Activated CD8-positive, alpha-beta memory T cell treated with anti-CD3 and anti-CD28 coated beads for 24 hours (primary cell): ENCODE measurements at places on chromosomes 2 and 18.

DNA sequence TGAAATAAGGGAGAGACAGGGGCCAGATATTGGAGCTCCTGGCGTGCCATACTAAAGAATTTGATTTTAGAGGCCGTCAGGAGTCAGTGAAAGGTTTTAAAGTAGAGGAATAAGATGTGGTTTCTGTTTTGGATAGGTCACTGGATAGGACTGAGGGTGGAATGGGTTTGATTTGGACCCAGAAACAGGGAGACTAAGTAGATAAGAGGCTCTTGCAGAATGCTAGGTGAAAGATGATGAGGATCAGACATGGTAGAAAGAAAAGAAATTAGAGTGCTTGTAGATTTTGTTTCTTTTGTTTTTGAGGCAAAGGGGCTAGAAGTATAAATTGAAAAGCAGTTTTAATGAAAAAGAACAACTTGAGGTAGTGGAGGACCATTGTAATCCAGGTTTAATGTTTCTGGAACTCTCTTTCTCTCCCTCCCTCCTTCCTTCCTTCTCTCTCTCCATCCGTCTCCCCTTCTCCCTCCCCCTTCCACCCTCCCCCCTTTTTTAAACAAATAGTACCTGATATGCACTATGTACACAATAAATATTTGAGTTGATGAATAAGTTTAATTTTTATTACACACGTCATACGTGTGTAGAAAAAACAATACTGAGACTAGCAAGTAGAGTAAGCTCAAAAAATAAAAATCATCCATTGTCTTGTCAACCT is 1.9 kb downstream of the NDUFV2 start:
- DNase-seq = no peak

DNA sequence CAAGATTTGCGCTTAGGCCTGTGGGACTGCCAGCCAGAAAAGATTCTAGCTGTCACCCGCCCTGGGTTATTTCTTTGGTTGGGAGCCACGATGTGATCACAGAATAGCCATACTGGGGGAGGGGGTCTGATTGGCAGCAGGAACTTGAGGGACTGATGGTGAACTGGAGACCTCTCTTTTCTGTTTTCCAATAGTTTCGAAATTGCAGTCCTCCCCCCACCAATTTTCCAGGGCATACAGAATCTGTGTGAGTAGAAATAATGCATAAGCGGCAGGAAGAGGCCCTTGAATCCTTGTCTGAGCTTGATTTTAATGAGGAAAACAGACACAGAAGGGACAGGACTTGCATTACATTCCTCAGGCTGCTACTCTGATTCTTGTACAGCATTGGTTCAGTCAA is 2.2 kb upstream of the POLR2D start:
- DNase-seq = no peak

DNA sequence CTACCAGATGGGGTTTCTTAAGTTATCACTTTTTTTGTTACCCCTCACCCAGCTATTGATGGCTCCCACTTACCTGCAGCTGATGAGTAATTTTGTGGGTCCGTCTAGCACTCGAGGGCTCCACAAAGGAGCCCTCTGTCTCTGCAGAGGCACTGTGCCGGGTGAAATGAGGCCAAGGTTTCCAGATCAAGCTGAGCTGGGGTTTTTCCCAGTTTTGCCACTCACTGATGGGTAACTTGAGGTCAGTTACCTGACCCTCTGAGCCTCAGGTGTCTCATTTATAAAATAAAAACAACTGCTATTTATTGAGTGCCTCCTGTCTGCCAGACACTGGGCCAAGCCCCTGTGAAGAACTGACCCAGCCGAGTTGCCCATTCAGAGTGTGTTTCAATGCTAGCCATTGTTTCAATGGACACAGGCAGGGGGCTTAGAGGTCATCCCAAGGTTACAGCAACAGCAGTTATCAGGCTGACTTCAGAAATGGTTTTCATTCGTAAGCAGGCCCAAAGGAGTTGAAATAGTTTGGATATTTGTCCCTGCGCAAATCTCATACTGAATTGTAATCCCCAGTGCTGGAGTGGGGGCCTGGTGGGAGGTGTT is 192.9 kb downstream of the NCK2 start:
- no peak for DNase-seq

GRCh38 chr2:60699617-60700016 is 56.5 kb upstream of the PAPOLG start:
- DNase-seq = no peak

DNA sequence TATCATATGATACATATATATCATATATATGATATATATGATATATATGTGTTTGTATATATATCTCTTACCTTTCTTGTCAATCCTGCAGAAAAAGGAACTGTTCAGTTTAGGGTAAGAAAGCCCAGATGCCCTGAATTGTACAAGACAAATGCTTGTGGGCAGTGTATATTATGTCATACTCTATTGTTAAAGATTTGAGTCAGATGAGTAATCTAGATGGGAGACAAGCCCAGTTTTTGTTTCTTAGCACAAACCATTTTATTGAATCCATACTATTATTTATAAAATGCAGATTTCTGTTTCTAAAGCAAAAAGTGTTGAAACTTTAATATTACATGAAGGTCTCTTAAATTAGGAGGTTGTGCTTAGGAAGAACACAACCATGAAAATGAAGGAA is 90.6 kb downstream of the VRK2 start:
- no peak for DNase-seq

DNA sequence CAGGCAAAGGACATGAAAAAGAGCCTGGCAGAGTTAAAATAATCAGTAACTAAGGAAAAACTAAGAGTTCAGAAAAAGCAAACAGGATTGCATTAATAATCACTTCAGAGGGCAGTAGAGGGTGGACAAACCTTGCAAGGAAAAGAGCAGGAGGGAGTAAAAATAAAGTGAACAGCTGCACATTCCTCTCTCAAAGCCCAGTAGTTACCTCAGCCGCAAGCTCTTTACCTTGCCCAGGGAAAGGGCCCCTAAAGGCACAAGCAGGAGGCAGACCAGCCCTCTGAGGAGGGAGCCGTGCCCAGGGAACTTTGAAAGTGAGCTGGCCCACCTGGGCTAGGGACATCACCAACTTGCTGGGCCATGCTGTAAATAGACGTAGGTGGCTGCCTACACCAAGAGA is 196.9 kb downstream of the C1D start:
- no peak for DNase-seq

- no peak for DNase-seq
Measured at GRCh38 chr18:8794934-8795280, 89.6 kb downstream of the MTCL1 start.

- no peak for DNase-seq
Measured at GRCh38 chr18:1103537-1103936, 198.9 kb downstream of the ADCYAP1 start.

DNA sequence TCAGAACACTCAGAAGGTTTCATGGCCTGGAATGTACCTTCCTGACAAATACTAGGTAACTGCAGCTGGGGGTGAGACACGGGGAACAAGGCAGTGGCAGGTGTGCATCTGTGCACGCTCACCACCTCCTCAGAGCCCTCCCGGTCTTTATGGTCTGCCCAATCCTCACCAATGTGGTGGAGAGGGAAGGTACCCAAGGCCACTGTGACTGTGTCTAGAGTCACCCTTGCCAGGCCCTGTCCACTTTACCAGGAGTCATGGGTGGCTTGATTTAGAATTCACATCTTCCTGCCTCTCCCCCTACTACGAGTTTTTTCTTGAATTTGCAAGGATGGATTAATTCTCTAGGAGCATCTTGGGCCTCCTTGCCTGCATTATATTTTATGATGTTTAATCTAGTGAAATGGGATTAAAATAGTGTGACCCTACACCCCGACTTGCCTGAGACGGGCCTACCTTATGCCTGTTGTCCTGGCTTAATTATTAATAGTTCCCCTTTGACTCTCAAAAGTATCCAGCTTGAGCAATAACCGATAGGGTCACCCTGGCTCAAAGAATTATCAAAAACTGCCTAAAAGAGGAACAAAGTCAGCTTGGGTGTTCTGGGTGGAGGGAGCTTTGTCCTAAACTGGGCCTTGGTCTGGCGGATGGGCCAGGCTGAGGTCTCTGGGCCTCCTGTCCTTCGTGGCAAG is 56.5 kb downstream of the ACAA2 start:
- no peak for DNase-seq

GRCh38 chr2:2879781-2880180 is 497.8 kb downstream of the EIPR1 start:
- peak; percentile 13 for DNase-seq
